Stimulated activated CD8-positive, alpha-beta memory T cell treated with anti-CD3 and anti-CD28 coated beads, Interleukin-15, amount 100 ng/mL, for 48 hours (primary cell): ENCODE measurements at places on chromosomes 12 and 14.

DNA sequence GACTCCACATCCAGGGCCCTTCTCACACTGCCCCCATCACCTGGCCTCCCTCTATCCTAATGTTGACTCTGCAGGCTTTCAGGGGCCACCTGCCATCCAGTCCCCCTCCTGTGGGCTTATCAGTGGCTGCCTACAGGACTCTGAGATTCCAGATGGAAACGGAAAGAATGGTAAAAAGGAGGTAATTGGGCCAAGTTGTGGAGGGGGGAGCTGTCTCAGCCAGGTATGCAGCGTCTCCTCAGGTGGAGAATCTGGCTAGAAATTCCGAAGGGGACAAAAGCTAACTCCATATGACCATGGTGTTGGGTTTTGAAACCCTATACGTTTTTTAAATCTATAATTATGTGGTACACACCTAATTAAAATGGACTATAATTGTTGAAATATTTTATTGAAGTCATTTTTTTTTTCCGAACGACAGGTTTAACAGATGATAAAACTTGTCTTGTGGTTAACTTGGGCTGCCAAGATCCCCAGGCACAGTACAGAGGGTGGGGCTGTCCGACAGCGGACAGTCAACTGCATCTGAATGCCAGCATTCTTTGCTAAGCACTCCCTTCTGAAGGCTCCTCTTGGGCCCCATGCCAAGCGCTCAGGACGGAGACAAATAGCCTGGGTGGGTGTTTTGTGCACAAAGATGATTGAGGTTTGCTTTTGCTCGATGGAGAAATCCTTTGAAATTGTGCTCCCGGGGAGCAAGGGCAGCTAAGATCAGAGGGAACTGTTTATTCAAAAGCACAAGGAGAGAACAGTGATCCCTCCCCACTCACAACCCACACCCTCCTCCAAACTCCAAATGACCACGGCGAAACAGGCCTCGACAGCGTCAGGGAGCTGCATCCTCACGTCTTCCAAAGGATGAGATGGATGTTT lies 365.6 kb downstream of the BCL11B start:
- no peak for DNase-seq

DNA sequence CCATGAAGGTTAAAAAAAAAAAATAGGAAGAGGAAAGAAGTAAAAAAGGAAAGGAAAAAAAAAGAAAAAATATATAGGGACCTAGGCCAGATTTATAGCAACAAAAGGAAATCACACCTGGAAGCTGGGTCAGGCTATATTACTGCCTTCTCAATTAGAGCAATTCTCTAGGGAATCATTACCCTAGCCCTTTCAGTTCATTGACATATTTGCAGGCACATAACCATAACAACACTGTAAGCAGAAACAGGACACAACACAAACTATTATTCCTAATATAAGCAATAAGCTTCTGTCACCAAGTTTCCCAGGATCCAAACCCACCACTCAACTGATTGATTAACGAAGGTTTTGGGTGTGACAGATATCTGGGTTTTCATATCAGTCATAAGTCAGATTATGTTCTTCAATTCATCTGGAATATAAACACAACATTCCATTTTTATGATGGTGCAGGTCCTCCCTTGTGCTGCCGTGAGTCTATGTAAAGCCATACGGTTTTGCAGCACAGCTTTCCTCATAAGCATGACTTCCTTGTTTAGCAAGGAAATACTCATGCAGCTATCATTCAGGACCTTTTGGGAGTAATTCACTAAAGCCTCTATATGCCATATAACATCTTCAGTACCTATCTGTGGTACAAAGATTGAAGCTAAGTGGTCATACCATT lies 4.2 kb downstream of the PCNX4 start:
- no peak for DNase-seq

GRCh38 chr14:96221109-96221650 lies 16.5 kb downstream of the BDKRB2 start:
- DNase-seq = no peak

DNA sequence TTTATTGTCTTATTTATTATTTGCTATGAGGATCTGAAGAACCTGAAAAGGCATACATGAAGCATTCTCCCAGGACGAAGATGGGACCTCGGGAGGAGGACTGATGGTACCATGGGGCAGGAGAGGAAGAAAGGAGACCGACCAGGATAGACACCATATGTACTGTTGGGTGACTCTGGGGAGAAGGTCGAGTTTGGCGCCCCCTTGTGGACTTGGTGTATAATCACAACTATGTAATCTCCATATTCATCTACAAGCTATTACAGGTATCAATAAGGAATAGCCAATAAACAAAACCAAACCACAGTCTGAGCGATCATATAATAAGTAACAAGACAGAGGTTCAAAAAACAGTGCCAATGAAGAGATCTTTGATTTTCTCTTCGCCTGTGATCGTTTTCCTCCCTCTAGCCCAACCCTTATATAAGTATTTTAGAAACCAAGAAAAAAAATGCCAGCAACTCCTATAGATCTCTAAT lies 139.1 kb downstream of the SPTSSA start:
- peak; percentile 13 for DNase-seq

DNA sequence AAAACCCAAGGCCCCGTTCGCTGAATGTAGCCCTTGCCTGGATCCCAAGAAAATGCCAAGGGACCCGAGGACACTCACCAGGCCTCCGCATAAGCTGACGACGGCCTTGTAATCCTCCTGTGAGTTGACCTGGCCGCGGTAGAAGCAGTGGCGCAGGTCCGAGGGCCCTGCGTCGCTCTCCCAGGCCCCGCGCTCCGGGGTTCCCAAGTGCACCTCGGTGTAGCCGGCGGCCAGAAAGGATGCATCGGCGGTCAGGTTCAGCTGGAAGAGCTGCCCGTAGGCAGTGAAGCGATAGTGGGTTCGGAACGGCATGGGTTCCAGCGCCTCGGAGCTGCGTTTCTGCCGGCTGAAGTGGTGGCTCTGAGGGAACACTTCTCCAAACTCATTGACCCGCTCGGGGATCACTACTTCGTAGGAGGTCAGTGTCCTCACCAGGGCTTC lies 1.2 kb downstream of the ADAMTS20 start:
- DNase-seq = no peak

DNA sequence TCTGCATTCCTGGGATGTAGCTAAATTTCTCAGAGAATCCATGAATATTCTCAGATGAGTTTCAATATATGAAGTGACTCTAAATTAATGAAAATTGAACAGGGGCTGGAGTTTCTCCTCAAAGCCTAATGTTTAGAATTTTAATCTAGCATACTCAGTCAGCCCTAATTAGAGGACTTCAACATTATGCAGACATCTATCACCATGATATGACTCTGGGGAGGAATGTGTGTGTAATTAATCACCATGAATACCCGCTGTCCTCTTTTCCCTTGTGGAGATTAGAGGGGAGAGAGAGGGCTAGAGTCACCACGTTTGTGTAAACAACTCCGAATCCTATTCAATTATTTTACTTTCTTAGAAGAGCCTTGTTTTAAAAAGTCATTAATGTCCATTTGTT lies 698.6 kb upstream of the MDGA2 start:
- no peak for DNase-seq

GRCh38 chr14:87643005-87643404 lies 350.0 kb downstream of the GALC start:
- no peak for DNase-seq
